ENCODE measurements at places on chromosomes 3 and 15.

DNA sequence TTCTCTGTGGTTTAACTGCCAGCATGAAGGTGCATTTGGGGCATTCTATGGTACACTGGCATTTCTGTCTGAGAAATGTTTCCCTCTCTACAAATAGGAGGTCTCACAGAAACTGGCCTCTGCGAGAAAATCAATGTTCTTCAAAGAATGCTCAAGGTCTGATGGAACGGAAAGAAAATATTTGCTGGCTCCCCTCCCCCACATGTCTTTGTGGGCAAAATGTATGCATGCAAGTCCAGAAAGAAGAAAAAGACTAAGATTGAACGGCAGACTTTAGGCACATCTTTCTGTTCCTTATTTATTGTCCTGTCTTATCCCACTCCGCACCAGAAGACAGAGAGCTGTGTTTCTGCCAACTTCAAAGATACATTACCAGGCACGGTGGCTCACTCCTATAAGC, 83.9 kb upstream of the PSMD6 start:
- no peak for DNase-seq

DNA sequence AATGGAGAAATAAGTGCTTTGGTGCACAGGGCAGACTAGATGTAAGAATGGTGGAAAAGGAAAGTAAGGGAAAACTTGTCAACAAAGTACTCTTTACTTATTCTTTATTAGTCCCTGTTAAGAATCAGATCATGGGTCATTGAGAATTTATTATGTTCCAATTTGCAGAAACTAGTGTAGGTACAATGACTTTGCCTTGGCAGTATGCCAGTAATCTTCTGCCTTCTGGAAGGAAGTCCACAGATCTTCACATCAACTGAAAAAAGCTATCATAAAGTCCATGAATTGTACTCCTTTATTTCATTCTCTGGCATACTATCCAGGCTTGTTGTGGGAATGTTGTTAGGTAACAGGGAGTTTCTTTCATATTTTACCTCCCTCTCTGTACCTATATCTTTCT, 88.2 kb upstream of the FLNB start:
- no peak for DNase-seq

- no peak for DNase-seq
Measured at GRCh38 chr3:76550522-76551201, 489.2 kb upstream of the ROBO2 start.

- DNase-seq, result no peak
Measured at GRCh38 chr3:11810276-11810675, 36.4 kb downstream of the TAMM41 start.

DNA sequence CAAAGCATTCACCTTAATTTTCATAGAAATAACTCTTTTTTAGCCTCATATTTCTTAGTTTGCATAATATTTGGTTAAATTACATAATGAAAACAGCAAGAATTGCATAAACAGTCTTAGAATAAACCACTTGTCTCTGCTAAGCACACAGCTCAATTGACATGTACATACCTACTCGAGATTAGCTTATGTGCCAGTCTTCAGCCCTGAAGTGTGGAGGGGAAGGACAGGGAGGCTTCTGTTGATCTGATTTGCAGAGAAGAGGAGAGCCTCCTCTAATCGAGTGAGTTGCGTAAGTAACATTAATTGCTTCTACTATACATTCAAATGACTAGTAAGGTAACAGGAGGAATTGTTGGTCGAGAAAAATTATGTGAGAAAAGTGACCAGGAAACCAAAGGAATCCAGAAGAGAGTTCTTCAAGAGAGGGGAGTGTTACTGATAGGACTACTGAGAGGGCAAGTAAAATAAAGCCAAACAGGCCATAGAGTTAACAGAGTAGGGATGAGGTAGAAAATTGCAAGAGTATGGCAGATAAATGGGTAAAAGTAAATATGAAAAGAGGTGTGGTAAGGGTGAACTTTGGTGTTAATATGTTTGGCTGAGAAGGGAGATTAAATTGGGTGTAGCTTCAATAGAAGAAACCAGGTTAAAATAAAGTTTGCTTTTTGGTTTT, 7.1 kb upstream of the GOLIM4 start:
- DNase-seq, result no peak

DNA sequence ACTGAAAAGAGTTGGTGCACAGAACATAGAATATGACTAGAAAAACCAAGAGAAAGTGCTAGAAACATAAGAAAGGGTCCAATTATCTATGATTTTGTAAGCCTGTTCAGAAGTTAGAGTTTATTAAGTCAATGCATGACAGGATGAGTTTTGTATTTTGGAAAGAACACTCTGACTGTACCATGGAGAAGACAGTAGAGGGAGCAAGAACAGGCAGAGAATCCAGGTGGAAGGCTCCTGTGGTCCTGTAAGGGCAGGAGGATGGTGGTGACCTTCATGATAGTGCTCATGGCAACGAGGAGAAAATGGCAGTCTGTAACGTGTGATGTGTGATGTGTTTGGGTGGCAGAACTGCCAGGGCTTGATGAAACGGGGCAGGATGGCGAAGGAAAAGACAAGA, 249.1 kb downstream of the CTNNB1 start:
- no peak for DNase-seq

DNA sequence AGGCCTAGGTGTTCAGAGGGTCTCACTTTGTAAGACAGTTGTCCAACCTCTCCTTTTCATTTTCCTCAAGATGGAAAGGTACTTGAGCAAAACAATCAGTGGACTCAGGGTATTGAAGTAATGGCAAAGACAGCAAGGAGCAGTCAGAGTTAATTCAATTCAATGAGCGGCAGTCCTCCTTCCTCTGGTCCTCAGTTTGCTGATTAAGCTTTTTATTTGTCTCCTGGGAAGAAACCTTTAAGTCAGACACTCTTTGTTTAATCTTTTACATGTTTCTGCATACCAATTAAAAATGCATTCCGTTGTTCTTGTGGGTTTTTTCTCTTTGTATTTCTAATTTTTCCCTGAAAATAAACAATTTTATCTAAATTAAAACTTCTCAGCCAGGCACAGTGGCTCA, 18.9 kb upstream of the ALDH1L1 start:
- no peak for DNase-seq

- DNase-seq, result no peak
Measured at GRCh38 chr15:69107025-69107620, 53.3 kb upstream of the GLCE start.

DNA sequence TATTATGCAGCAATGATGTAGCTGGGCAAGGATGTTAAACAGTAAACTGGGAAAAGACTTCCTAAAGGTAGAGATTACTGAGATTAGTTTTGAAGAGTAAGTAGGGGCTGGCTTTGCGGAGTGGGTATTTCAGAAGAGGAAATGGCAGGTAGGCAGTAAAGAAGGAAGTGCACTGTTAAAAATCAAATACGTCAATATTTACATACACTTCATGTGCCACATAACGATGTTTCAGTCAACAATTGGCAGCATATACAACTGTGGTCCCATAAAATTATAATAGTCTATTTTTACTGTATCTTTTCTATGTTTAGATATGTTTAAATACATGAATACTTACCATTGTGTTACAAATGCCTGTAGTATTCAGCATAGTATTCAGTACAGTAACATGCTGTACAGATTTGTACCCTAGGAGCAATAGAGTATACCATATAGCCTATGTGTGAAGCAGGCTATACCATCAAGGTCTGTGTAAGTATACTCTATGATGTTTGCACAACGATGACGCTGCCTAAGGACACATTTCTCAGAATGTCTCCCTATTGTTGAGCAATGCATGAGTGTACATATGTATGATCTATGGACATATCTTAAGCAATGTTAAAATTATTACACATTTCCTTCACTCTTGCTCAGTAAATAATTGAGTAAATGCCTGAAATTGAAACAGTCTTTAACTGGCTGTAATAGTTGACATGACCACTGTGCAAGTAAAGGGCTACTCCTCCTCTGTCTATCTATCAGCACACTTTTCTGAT, 196.7 kb downstream of the ISL2 start:
- no peak for DNase-seq

DNA sequence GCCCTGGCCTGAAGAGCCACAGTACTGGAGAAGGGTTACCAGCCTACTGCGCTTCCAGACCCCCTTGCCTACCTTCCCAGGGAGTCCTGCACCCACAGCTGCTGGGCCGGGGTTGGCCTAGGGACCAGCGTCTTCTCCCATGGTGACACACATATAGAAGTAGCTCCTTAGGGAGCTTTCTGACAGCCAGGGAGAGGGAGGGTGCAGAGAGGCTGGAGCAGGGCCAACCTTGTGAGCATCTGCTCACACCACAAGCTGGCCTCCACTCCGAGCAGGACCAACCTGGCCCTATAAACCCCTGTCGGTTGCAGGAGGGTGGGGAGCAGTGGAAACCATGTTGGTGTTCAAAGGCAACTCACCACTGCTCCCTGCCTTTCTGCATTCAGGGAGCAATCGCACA, 35.2 kb downstream of the SRPRB start:
- DNase-seq, result no peak

DNA sequence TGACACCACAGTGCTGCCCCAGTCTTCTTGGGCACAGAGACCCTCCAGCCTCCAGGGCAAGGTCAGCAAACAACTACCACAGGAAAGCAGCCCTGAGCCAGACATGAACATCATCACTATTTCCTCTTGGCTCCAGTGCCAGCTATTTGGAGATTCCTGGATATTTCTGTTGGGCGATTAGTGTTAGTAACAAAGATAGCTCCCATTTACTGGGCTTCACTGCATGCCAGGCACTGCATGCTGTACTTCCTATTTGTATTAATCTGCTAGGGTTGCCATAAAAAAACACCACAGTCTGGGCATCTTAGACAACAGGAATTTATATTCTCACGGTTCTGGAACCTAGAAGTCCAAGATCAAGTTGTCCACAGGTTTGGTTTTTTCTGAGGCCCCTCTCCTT, 255.1 kb upstream of the STT3B start:
- no peak for DNase-seq

DNA sequence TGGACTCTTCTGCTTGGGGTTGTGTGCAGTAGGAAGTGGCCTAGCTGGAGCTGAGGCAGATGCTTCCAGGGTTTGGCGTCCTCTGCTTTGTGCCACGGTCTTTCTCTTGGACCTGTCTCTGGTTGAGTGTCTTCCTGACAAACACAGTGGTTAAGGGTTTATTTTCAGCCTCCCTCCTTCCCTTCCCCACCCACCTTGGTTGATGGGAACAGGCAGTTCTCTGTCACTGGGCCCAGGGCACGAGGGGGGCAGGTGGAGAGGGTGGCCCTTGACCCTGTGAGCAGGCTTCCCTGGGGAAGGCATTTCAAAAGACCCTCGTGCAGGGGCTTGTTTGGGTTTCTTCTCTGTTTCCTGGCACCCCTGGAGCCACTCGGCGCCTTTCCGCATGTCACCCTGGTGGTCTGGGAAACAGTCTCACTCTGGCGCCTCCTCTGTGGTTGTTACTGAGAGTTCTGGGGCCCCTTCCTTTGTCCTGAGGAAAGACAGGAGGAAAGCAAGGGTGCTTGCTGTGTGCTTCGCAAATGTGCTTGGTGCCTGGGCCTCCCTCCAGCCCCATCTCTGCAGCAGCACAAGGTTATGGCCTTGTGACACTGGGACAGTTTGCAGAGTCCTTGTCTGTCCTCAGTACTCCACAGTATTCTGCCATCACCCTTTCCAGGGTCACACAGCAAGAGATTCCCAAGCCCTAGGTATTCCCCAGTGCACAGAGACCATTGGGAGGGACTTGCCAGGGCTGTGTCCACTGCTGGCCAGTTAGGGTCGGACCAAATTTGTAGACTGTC, 10.3 kb upstream of the STAB1 start:
- DNase-seq, result no peak

DNA sequence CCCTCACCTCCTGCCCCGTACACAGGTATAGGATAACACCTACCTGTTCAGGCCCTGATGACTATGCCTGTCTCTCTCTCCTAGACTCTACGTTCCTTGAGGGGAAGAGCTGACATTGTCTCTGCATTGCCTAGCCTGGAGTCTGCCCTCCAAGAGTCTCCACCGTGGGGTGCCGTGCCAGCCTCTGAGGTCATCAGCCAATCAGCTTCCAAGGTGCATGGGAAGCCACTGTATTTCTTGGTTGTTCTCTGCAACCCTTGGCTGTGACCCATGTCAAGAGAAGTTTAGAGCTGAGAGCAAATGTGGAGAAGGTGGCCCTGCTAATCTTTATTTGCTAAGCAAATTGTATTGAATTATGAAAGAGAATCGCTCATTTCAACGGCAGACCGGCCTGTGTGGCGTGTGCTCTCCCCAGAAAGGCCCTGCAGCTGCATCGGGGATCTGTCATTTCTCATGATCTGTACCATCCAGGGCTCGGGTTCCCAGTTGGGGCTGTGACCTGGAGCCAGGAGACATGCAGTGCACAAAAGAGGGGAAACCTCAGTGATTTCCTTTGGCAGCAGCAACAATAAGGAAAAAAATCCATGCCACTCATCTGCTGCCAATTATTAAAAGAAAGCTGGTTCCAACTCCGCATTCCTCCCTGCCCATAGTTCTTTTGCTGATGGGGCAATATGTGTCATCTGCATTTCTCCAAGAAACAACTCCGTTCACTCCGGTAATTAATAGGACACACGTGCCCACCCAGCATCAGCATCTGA, 182.2 kb downstream of the MEGF11 start:
- no peak for DNase-seq

DNA sequence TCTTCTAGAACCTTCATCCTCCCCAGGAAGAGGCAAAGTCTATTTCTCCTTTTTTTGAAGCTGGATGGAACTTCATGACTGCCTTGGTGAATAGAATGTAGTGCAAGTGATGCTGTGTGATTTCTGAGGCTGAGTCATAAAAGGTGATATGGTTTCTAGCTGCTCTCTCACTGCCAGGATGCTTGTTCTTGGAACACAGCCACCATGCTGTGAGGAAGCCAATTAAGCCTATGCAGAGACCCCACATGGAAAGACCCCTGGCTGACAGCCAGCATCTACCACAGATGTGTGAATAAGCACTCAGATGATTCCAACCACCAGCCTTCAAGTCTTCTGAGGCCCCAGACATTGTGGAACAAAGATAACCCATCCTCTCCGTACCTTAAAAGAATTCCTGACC, 57.0 kb downstream of the ISL2 start:
- no peak for DNase-seq

DNA sequence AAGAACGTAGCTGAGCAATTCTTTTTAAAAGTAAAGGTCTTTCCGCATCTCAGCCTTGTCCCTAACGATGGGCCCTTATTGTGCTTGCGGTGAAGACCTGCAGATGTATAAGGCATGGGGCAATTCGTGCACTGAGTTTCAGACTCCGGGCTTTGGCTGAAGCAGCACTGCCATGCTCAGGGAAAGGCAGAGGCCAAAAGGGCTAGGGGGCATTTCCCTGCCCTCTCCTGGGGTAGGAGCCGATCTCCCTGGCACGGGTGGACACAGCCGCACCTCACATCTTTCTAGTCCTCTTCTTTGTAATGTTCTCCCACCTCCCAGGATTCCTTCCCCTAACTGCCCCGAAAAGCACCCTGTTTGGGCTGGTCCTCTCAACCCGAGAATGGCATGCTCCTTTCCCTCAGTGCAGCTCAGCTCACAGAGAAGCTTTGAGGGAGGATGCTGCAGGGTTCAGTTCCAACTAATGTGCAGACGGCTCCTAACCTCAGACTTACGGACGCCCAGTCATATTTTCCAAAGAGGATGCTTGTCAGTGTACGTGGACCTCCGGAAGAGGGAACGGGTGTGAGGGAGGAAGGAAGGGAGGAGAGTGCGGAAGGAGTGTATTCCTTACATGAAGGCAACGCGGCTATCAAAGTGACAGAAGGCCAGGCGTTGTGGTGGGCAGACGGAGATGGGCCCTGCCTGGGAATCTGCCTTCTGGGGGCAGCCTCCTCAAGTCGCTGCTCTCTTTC, 61.2 kb downstream of the SYNM start:
- DNase-seq, result no peak

All from stimulated activated CD8-positive, alpha-beta memory T cell treated with anti-CD3 and anti-CD28 coated beads, Interleukin-7, amount 100 ng/mL, for 24 hours (primary cell).